MG63 (cell line): ENCODE measurements at places on chromosomes 6 and 20. TPM values are rescaled to one million over a fixed set of nuclear protein-coding genes. Genes with fewer than 3 reads are reported as not detected.

- DNase-seq: no peak
These were observed 98.1 kb upstream of the KCNK16 start for GRCh38 chr6:39420300-39421265.

DNA sequence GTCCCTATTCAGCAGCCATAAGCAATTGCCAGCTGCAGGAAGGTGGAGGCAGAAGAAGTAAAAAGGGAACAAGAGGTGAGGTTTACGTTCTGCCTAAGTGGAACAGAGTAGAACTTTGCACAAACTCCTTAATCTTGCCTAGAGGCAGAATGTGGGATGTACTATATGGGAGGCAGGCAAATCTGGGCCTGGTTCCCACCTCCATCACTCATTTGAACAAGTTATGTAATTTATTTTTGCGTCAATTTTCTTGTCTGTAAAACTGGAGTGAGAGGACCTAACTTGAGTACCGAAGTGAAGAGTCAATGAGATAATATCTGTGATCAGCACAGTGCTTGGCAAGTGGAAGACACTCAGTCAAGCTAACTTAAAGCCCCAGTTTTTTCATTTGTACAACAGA lies 2.0 kb upstream of the TPBG start:
- DNase-seq: no peak

Gene ALDH8A1
- 0.10 TPM in 1 of 2 replicates, not detected in the other for total RNA-seq

Gene RAET1L
- 1.4 TPM in 1 of 2 replicates, not detected in the other for total RNA-seq

DNA sequence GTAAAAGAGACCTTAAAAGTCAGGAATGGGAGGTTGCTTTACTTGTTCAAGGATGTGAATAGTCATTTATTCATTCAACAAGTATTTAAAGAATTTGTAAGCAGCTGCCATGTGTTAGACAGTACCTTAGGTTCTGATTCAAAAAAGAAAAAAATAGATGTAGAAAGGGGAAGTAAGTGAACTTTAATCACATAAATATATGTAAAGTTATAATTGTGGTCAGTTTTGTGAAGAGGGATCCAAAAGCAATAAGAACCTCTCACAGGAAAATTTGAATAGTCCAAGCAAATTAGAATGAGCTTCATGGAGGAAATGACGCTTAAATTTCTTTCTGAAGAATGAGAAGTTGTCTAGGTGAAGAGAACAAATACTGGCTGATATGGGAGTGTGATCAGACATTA lies 596.1 kb upstream of the CITED2 start:
- no peak for DNase-seq

DNA sequence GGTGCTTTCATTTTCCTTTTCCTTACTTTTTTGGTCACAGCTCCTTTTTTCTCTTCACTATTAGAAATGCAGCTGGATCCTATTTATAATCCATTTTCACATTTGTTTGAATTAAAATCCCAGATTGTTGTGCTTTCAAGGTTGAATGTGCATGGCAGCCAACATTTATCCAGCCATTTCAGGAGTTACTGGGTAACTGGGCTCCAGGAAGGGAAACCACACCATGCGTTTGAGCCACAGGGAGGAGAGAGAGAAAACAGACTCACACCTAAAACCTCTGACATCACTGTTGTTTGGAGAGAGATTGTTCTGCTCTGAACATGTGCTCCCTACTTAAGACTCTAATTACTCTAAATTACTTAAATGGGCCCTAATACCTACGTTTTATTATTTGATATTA lies 173.4 kb downstream of the BMP2 start:
- DNase-seq: no peak

Gene GLYATL3
- 1.6 TPM in 1 of 2 replicates, not detected in the other for total RNA-seq

DNA sequence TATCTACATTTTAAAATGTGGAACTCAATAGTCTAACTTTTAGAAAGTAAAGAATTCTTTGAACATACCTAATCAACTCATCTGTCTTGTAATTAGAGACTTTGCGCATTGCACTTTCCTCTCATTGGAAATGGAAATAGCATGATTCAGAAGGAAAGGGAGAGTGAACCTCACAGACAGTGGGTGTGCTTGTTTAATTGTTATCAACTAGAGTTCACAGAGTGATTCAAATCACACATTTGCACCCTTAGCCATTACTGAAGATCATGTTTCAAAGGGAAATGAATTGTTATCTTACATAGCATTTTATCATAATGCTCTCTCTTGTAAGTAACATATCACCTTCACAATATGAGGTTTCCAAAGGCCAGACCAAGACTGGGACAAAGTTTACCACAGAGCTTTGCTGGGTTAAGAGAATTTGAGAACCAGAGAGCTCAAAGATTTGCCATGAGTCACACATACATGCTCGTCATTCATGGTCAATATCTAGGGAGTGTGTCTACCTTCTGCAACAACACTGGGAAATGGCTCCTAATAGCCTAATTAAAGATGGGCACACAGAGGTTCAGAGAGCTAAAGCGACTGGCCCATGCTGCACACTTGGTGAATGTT lies 21.5 kb downstream of the GSTA3 start:
- no peak for DNase-seq

Gene VWA7
- 0.13 and 0.84 TPM in 2 replicates for total RNA-seq

DNA sequence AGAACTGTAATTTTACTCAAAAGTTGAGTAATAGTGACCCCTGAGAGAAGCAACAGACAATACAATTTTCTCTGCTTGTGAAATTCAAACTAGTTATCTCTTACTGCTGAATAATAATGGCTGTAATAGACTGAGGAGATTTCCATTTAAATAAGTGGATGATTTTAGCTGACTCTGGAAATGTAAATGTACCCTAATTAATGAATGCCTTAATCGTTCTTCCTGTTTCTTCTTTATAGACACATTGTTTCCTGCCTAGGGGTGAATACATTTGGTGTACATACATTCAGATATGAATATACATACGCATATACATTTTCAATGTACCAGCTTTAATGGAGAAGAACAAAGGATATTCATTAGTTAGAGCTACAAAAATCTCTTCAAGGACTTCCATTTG lies 611.9 kb downstream of the TFAP2B start:
- DNase-seq: no peak

GRCh38 chr6:47203266-47203937 lies 106.3 kb downstream of the TNFRSF21 start:
- DNase-seq: no peak

GRCh38 chr20:62675156-62675876 lies 33.0 kb downstream of the SLCO4A1 start:
- peak; percentile 63 for DNase-seq
